Activated gamma-delta T cell treated with anti-CD3 and anti-CD28 coated beads, Interleukin-2, amount 50 U/mL, for 16 hours (primary cell): ENCODE measurements at places on chromosomes 16 and 17.

DNA sequence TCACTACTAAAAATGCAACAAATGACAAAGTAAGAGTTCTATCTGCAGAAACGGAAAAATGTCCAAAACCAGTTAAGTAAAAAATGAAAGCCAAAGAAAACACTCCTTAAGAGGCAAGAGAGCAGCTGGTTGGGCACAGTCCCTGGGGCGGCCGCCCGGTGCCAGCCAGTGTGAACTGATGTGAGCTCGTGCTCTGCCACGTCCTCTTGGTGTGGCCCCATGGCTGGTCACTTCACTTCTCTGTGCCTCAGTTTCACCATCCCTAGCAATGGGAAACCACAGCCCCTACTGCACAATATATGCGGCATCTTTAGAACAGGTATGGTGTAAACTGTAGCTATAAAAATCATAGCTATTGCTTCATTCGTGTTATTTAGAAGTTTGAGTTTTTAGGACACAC lies 21.2 kb downstream of the USP36 start:
- no peak for DNase-seq

DNA sequence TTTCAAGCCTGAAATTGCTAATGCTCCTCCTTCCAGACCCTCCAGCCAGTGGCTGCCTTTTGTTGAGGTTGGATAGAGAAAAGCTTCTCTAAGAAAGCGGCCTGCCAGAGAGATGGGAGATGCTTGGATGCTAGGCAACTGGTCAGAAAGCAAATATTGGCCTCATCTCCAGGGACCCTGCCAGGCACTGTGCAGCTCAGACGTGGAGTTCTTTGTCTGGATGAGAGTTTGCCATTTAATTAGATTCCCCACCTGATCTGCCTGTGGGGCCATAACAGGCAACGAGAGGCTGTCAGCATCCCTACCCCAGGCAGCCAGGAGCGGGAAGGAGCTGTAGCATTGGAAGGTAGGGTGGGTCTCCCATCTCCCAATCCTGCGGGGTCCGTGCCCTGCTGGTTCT lies 52.7 kb downstream of the ASIC2 start:
- DNase-seq = no peak

DNA sequence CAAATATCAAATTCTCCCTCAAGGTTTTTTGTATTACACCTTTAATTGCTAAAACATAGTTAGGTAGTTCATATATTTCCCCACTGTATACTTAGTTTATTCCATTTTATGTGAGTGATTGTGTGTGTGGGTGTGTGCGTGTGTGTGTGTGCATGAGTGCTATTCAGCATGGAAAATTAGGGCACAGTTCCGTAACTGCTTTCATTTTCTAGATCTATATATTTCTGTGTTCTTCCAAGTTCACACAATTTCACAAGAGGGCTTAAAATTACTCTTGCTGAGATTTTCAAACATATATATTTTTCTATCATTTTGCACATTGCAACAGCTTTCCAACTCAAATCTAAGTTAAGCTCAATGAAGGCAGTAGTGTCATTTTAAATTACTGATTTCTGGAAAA lies 782.9 kb upstream of the SOX9 start:
- DNase-seq = no peak

DNA sequence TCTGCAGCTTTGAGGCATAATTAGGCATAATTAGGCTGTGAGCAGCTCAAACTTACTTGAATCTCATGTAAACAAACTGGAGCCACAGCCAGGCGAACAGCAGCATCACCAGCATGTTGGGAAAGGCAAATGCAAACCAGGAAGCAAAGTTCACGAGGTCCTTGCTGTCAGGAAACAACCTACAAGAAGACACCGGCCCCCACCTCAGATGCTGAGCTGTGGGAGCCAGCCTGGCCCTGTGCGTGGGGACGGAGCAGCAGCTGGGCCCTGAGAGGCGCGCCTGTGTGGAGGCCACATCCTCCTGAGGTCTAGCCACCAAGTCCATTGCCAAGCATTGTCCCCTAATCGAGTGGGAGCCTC lies 12.2 kb downstream of the SLC13A5 start:
- DNase-seq = no peak

GRCh38 chr17:72788950-72789585 lies 303.4 kb downstream of the SLC39A11 start:
- no peak for DNase-seq

DNA sequence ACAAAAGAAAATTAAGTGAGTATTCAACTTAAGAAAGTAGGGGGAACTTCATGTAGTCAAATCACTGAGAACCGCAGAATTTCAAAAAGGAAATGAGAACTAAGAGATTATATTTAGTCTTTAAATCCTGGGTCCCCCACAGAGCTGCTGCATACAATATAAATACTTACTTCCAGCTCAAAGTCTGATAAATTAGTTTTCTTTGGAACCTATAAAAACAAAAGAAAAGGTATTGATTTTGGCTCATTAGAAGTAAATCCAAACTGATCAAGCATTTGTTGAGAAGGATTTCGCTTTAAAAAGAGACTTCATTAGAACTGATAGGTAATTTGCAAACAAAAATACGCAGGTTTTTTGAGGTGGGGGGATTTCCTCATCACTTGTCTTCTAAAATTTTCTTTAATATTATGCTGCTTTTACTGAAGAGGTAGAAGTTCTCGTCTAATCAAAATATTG lies 21.9 kb downstream of the PARN start:
- DNase-seq = no peak

GRCh38 chr16:85735225-85735635 lies 15.7 kb downstream of the C16orf74 start:
- peak; percentile 9 for DNase-seq

GRCh38 chr17:76278952-76279741 lies 14.0 kb downstream of the UBALD2 start:
- DNase-seq = peak; percentile 83

DNA sequence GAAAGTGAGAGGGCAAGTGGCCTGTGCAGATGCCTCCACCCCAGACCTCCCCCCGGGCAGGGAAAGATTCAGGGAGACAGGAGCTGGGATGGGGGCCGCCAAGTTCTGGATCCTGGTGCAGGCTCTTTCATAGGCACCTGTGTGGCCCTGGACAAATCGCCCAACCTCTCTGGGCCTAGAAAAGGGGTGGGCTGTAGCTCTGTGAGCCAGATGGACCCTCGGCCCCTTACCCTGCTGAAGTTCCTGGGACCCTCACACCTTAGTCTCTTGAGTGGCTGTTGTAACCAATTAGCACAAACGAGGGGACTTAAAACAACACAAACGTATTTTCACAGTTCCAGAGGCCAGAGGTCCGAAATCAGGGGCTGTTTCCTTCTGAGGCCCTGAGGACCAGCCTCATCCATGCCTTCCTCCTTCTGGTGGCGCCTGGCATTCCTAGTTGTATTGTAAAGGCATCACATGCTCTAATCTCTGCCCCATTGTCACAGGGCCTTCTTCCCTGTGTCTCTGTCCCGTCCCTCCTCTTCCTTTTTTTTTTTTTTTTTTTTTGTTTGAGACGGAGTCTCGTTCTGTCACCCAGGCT lies 352.6 kb downstream of the SEC14L1 start:
- no peak for DNase-seq

- DNase-seq = no peak
Observed at GRCh38 chr17:79916991-79917901, 78.0 kb upstream of the CBX4 start.

DNA sequence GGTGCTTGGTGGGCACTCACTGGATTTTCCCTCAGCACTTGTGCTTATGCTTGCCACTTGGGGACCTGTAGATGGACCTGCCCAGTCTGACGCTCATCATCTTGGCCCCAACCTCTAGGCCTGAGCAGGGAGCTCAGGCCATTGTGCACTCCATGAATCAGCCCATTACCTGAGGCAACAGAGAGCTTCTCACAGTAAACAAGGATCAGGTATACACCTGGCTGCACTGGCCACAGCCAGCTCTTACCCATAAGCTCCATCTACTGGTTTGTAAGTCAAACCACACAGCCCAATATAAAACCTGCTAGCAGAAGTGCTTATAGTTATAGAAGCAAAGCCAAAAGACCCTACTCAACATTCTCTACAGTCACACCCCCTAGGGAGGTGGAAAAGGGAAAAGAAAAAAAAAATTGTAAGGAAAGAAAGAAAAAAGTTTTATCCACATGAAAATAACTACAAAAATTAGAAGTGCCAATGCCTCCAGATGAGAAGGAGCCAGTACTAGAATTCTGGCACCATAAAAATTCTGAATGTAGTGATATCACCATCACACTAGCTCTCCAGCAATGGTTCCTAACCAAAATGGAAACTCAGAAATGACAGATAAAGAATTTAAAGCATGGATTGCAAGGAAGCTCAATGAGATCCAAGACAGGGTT lies 87.8 kb upstream of the CDH5 start:
- DNase-seq = no peak

DNA sequence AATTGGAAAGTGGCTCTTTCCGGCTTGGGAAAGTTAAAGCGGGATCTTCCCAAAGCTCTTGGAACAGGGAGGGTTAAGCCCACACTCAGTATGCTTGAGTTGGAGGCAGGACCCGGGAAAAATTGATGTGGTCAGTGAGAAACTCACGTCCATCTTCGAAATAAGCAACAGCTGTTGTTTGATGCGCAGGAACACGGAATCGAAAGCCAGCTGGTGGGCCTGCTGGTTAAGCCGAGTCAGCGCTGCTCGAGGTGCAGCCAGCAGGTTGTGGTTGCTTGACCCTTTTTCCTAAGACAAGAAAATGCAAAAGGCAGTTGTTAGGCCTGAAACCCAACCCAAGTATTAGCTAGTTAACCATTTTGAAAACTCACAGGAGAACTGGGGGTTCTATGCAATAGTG lies 49.4 kb downstream of the COG7 start:
- DNase-seq = no peak

DNA sequence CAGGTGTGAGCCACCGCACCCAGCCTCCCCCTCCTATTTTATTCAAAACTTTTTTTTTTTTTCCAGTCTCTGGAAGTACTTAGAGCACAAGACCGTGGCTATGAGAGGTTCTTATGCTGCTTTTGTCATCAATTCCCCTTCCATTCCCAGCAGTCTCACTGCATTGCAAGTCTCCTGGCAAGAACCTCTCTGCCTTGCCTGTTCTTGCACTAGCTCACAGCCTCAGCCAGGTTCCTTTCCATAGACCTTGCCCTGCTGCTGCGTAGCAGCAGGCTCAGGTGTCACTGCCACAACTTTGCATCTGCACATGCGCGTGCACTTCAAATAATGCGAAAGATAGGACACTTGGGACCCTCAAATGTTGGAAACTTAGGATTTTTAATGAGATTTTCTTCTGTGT lies 15.6 kb downstream of the ATP6V0A1 start:
- no peak for DNase-seq

DNA sequence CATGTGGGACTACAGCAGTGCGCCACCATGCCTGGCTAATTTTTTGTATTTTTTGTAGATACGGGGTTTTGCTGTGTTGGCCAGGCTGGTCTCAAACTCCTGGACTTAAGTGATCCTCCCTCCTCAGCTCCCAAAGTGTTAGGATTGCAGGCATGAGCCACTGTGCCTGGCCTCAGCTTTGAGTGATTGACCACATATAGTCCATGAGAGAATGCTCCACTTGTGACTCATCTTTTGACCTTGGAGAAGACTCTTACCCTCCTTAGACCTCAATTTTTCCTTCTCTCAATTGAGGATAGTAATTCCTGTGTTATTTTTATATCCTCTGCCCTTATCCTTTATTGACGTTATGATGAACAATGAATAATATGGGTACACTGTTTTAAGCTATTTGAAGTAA lies 30.9 kb upstream of the DUSP14 start:
- DNase-seq = no peak

DNA sequence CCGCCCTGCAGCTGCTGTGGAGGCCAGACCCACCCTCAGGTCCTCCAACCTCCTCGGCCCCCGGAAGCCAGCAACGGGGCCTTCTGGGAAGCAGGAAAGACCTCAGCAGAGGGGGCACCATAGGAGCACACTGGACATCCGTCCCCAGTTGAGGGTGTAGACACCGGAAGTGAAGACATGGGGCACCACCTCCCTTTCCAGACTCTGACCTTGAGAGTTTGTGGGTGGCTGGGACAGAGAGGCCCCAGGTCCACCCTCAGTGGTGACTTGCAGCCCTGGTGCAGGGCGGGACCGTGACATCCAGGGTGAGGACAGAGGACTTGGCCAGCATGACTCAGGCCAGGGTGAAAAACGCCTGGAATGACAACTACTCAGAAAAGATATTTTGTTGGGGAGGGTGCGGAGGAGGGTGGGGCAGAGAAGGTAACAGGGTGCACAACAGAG lies 19.9 kb downstream of the CEP295NL start:
- DNase-seq = no peak

- no peak for DNase-seq
Observed at GRCh38 chr16:47787696-47788095, 326.6 kb downstream of the PHKB start.

- no peak for DNase-seq
Observed at GRCh38 chr17:60506312-60506711, 19.7 kb downstream of the APPBP2 start.

DNA sequence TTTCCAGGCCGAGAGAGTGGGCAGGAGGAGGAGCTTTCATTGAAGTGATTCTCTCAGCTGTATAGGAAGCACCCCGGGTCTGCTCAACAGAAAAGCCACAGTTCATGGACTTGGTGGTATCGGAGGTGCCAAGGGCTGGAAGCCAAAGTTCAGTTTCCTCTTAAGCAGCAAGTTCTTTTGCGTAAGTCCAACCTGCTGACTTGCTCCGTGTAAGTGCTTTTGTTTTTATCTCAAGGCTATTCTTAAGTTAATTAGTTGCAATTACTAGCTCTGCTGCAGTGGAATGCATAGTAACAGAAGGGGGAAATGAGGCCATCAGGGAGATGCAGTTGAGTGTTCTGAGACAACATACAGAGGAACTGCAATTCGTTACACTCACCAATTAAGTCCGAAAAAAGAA lies 44.6 kb downstream of the SMIM36 start:
- DNase-seq = no peak

GRCh38 chr17:69900829-69901228 lies 174.2 kb upstream of the KCNJ16 start:
- DNase-seq = no peak

- no peak for DNase-seq
Observed at GRCh38 chr16:84367297-84367680, 1.0 kb upstream of the ATP2C2 start.

- DNase-seq = peak; percentile 51
Observed at GRCh38 chr17:59837308-59838051, 55.3 kb downstream of the TUBD1 start.

DNA sequence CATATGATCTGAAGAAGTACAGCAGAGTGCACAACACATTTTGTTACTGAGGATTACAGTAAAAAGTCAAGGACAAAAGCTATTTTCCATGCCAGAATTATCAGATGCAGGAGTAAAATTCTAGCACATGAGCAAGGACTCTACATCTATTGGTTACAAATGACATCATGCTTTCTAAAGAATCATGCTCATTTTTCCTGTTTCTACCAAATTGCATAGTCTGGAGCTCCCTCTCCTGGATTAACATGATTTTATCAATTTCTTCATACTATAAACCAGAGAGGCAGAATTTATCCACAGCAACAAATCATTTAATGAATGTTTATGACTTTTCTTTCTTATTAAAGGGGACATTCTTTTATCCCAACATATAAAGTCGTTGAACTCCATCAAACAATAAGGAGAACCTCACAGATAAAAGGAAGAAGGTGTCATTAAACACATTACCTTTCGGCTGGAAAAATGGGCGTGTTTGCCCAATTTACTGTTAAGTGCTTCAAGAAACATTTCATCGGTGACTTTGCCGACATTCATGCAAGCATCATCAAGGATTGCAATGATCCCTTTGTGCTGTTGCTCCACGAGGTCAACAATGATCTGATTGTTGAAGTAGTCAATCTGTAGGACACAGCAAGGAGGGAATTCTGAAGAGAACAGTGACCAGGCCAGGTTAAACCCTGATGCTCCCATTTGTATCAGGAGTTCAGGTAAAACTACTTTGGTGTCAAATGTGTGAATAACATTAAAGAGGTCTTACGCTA lies 121.7 kb downstream of the MYO1D start:
- DNase-seq = no peak
